ENCODE measurements at places on chromosomes 6 and 20. TPM values are rescaled to one million over a fixed set of nuclear protein-coding genes. Genes with fewer than 3 reads are reported as not detected.

- no peak overlapping the region for H3K27ac ChIP-seq
- H3K4me3 ChIP-seq = no peak overlapping the region
- H3K4me1 ChIP-seq = peaks cover 27% of the 10 kb centered on the region
- H3K27me3 ChIP-seq = peaks cover 13% of the 10 kb centered on the region
- H3K36me3 ChIP-seq = no peaks in the 10 kb centered on the region
- no peak for DNase-seq
Measured at GRCh38 chr6:7730784-7731227, 4.9 kb downstream of the BMP6 start.

Gene OTOR
- not detected for total RNA-seq

GRCh38 chr6:109513571-109514071 is 30.6 kb upstream of the ZBTB24 start:
- H3K27me3 ChIP-seq = no peaks in the 10 kb centered on the region
- H3K36me3 ChIP-seq = no peaks in the 10 kb centered on the region
- DNase-seq = no peak

DNA sequence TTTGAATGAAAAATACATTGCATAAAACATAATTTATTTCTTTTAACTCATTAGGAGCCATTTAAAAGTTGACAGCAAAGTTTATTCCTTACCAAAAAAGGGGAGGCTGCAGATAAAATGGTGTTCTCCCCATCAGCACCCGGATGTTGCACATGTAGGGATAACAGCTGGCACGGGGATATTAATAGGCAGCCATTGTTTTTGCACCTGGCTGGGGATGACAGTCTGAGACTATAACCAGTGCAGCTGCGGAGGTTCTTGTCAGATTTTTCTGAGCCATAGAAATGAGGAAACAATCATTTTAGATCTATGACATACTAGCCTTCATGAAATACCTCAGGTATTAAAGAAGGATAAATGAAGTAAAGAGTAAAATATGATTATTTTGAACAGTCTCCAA is 20.1 kb upstream of the HECA start:
- H3K4me1 ChIP-seq = no peaks in the 10 kb centered on the region
- no peak overlapping the region for H3K4me3 ChIP-seq
- no peaks in the 10 kb centered on the region for H3K27me3 ChIP-seq
- H3K27ac ChIP-seq = no peak overlapping the region
- no peak for DNase-seq

DNA sequence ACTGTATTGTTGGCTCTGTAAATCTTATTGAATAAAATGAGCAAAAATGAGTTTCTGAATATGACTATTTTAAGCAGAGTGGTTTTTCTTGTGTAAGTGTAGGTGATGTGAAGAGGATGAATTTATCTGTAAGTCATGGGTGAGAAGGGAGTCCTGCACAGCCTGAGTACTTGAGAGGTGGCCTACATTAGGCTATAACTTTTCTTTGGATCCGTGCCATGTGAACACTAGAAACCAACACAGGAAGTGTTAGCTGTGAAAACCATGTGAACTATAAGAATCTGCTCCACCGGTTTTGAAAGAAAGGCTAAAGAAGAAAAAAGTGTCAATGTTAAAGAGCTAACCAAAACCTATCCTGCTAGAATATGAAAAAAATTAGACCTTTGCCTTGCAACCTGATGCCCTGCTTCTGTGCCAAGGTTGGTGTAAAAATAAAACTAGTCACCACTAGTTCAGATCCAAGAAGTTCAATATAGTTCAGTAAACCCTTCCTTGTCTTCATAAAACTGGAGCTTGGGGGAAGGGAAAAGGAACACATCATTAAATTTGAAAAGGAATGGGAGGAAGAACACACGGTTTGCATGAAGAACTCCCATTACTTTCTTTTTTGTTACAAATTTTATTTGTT is 21.3 kb downstream of the PLCB1 start:
- H3K36me3 ChIP-seq = no peaks in the 10 kb centered on the region
- DNase-seq = no peak
- no peak overlapping the region for H3K27ac ChIP-seq
- H3K4me1 ChIP-seq = peaks cover 37% of the 10 kb centered on the region
- no peak overlapping the region for H3K4me3 ChIP-seq

GRCh38 chr20:36307412-36308325 is 1.5 kb downstream of the DLGAP4 start:
- DNase-seq = no peak
- peaks cover 26% of the 10 kb centered on the region for H3K27me3 ChIP-seq
- H3K4me1 ChIP-seq = peaks cover 8% of the 10 kb centered on the region
- no peak overlapping the region for H3K27ac ChIP-seq

DNA sequence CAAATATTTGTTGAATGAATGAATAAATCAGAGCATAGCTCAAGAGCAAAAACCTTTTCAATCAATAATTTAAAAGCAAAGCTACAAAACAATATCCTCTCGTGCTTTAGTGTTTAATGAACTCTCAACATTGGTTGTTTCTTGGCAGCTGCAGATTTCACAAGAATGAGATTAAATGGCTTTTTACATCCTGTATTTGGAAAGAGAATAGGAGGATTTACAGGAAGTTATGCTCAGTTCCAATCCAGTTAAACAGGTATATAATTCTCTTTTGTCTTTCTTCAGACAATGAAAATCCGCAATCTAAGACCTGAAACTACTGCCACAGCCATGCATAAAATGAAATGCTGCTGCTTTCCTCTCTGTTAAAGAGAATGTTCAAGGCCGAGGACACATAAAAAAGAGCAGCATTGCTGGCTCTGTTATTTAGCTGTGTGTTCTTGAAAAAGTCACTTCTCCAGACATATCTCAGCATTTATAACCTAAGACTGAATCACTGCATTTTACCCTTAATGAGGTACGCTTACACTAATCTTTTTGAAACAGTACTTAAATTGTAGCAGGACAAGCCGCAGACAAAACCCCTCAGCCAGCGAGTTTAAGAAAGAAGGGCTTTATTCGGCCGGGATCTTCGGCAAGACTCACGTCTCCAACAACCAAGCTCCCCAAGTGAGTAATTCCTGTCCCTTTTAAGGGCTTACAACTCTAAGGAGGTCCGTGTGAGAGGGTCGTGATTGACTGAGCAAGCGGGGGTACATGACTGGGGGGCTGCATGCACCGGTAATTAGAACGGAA is 3.6 kb downstream of the C6orf52 start:
- no peaks in the 10 kb centered on the region for H3K27me3 ChIP-seq
- peaks cover 13% of the 10 kb centered on the region for H3K4me1 ChIP-seq
- DNase-seq = no peak
- no peak overlapping the region for H3K4me3 ChIP-seq

Gene ECT2L
- not detected for total RNA-seq

Gene SLCO4A1
- total RNA-seq = 26.0 TPM

Gene PLN
- 468 TPM for total RNA-seq

Gene SYCP2L
- total RNA-seq = 1.4 TPM

DNA sequence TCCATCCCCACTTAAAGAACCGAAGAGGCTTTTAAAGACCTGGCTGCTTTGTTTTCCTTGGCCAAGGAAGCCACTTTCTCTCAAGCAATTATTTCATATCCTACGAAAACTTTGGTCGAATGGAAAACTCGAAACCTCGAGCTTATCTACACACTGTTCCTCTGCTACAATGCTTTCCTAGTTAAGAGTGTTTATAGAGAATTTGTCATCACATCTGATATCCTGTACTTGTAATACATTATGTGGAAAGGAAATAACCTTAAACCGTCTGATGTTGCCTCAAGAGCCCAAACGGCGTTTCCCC is 28.1 kb downstream of the TFAP2B start:
- peaks cover 13% of the 10 kb centered on the region for H3K27me3 ChIP-seq
- no peaks in the 10 kb centered on the region for H3K4me1 ChIP-seq
- no peak overlapping the region for H3K27ac ChIP-seq
- DNase-seq = no peak

GRCh38 chr6:33000055-33000454 is 9.3 kb downstream of the HLA-DOA start:
- no peak overlapping the region for H3K4me3 ChIP-seq

DNA sequence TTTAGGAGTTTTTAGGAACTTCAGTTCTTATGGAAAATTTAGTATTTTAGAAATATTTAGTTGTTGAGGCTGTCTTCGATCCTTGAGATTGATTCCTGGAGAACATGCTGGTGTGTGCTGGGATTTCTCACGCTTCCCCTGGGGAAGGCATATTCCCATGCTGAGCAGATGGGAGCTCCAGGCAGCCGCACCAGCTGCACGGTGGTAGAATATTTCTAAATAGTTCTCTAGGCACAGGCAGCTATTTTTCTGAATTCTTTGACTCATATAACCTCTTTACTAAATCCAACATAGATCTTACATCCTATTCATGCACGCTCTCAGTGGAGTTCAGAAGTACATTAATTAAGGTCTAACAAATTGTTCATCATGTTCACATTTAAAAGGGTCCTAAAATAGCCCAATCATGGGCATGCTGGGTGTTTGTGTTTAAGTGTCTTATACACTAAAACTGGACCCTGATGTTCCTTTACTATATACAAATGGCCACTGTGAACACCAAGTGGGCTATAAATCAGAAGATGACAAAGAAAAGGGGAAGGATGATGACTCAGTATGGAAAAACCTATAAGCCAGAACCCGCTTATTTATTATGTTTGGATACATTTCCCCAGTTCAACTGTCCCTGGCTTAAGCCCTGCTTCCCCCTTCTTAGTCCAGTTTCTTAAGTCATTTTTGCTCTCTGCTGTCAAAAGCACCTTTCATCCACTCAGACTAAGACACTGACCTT is 138.5 kb downstream of the UST start:
- no peaks in the 10 kb centered on the region for H3K36me3 ChIP-seq
- peak overlapping the region; percentile 76 for H3K27ac ChIP-seq
- H3K4me3 ChIP-seq = no peak overlapping the region
- no peak for DNase-seq
- H3K4me1 ChIP-seq = peaks cover 44% of the 10 kb centered on the region
- H3K27me3 ChIP-seq = no peaks in the 10 kb centered on the region

GRCh38 chr6:130965656-130966055 is 97.4 kb downstream of the EPB41L2 start:
- DNase-seq = no peak
- no peaks in the 10 kb centered on the region for H3K27me3 ChIP-seq
- no peaks in the 10 kb centered on the region for H3K36me3 ChIP-seq
- H3K27ac ChIP-seq = no peak overlapping the region

GRCh38 chr20:60236613-60237012 is 278.4 kb downstream of the CDH26 start:
- no peak overlapping the region for H3K4me3 ChIP-seq
- no peak for DNase-seq
- no peak overlapping the region for H3K27ac ChIP-seq
- H3K36me3 ChIP-seq = no peaks in the 10 kb centered on the region

Gene NUDT3
- 34.8 TPM for total RNA-seq

DNA sequence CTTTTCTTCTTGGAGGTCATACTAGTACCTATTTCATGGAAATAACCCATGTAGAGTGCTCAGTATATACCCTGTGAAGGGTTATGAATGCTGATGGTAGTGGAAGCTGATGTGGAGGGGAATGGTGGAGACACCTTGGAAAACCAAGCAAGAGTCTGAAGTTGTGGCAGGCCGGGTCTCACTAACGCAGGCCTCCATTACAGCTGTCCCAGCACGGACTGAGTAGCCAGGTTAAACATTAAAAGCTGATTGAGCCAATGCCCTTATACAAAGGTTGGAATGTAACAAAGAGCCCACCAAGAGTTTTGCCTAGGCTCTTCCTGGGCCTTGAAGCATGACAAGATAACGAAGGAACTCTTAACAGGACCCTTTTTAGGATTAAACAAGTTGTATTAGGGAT is 2.1 kb upstream of the PCMTD2 start:
- H3K27ac ChIP-seq = no peak overlapping the region
- peaks cover 6% of the 10 kb centered on the region for H3K4me1 ChIP-seq
- no peaks in the 10 kb centered on the region for H3K27me3 ChIP-seq
- no peaks in the 10 kb centered on the region for H3K36me3 ChIP-seq

DNA sequence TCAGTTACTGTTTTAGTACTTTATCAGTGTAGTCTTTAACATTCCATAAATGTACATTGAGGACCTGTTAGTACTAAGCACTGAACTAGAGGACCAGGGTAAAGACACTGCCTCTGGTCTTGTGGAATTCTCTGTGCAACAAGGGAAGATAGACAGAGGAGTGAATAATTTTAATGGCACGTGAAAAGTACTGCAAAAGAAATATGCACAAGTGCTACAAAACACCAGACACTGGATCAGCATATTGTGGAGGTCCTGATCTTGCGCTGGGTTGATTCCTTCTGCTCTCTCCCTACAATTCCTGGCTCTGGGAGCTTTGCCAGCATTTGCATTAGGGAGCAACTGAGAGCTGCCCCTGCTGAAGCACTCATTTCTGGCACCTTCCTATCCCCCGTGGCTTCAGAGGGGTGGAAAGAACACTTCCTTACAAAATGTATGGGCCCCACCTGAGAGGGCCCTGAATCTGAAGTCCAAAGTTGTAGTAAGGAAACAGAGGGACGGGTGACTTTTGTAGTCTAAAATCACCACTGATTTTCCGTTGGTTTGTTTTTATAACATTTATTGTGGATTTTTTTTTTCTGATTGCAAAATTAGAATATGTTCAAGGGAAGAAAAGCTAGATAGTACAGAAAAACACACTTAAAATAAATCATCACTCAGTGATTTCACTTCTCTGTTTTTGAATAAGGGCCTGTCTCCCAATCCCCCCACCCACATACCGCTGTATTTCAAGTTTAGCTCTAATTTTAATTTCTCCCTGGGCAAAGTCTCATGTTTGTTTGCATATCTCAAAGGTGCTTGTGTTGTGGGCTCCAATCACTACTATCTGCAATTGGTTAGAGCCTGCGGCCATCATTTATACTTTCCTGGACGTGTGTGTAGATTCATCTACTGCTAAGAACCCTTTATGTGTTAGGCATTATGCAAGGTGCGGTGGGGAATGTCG is 4.9 kb downstream of the PKIG start:
- H3K27me3 ChIP-seq = no peaks in the 10 kb centered on the region
- peaks cover 59% of the 10 kb centered on the region for H3K4me1 ChIP-seq
- peak overlapping the region; percentile 80 for H3K27ac ChIP-seq
- H3K4me3 ChIP-seq = peak overlapping the region; percentile 43
- DNase-seq = no peak

Gene EZR
- total RNA-seq = 26.8 TPM

GRCh38 chr6:110795271-110795670 is 20.0 kb downstream of the CDK19 start:
- H3K4me1 ChIP-seq = no peaks in the 10 kb centered on the region
- no peak for DNase-seq
- no peak overlapping the region for H3K27ac ChIP-seq
- H3K27me3 ChIP-seq = no peaks in the 10 kb centered on the region
- no peak overlapping the region for H3K4me3 ChIP-seq
- no peaks in the 10 kb centered on the region for H3K36me3 ChIP-seq

Gene PSORS1C2
- not detected for total RNA-seq

DNA sequence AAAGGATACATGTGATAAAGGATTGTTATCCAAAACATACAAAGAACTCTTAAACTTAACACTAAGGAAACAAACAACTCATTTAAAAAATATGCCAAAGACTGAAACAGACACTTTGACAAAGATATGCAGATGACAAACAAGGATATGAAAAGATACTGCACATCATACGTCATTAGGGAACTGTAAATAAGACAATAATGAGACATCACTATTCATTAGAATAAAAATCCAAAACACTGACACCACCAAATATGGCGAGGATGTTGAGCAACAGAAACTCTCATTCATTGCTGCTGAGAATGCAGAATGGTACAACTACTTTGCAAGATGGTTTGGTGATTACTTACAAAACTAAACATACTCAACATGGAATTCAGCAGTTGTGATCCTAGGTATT is 156.5 kb upstream of the FOXA2 start:
- H3K4me1 ChIP-seq = no peaks in the 10 kb centered on the region
- H3K27ac ChIP-seq = no peak overlapping the region
- H3K36me3 ChIP-seq = no peaks in the 10 kb centered on the region
- H3K27me3 ChIP-seq = no peaks in the 10 kb centered on the region

Gene ARMC2
- total RNA-seq = 22.5 TPM
